Tracheal epithelial cell (primary cell): ENCODE measurements at places on chromosomes 5 and 9. TPM values are rescaled to one million over a fixed set of nuclear protein-coding genes. Genes with fewer than 3 reads are reported as not detected.

The JAKMIP2 gene
- total RNA-seq: not detected in 2 replicates

The RNF20 gene
- total RNA-seq: 22.0 and 23.4 TPM in 2 replicates

The ANKDD1B gene
- total RNA-seq: 0.72 and 1.5 TPM in 2 replicates

The CCDC112 gene
- total RNA-seq: 5.8 and 8.7 TPM in 2 replicates

The SLC25A2 gene
- not detected in 2 replicates for total RNA-seq

The PPP3R2 gene
- not detected in 2 replicates for total RNA-seq

The HMHB1 gene
- not detected in 2 replicates for total RNA-seq

The ROR2 gene
- 0.24 TPM in 1 of 2 replicates, not detected in the other for total RNA-seq

The GFRA3 gene
- total RNA-seq: not detected in 2 replicates

The FCN2 gene
- not detected in 2 replicates for total RNA-seq

The C9orf152 gene
- total RNA-seq: under 0.01 TPM in 1 of 2 replicates, not detected in the other

The PSAT1 gene
- total RNA-seq: 108 and 209 TPM in 2 replicates

The PPIC gene
- total RNA-seq: 32.0 and 47.2 TPM in 2 replicates

The HTR1A gene
- total RNA-seq: not detected in 2 replicates

The INSYN2B gene
- 0.24 and 0.43 TPM in 2 replicates for total RNA-seq

The TYRP1 gene
- not detected in 2 replicates for total RNA-seq

The KCNV2 gene
- not detected in 2 replicates for total RNA-seq

The GPR150 gene
- total RNA-seq: 0.24 and 1.1 TPM in 2 replicates

The LOX gene
- 1.1 and 13.5 TPM in 2 replicates for total RNA-seq

The SELENOP gene
- total RNA-seq: 5.1 and 8.1 TPM in 2 replicates

The ATP10B gene
- total RNA-seq: 0.96 and 1.3 TPM in 2 replicates

The RXRA gene
- total RNA-seq: 21.2 and 40.9 TPM in 2 replicates

The ENTR1 gene
- total RNA-seq: 70.4 and 83.8 TPM in 2 replicates

The NEUROG1 gene
- not detected in 2 replicates for total RNA-seq

The CDH6 gene
- total RNA-seq: 2.3 and 38.6 TPM in 2 replicates

The FAM169A gene
- 9.4 and 16.4 TPM in 2 replicates for total RNA-seq

The BHMT2 gene
- 3.9 TPM in 1 of 2 replicates, not detected in the other for total RNA-seq

The SHISAL2B gene
- total RNA-seq: not detected in 2 replicates

The DCAF10 gene
- 45.3 and 48.2 TPM in 2 replicates for total RNA-seq

The STING1 gene
- 3.2 and 7.0 TPM in 2 replicates for total RNA-seq

The FAM153A gene
- 0.72 and 1.3 TPM in 2 replicates for total RNA-seq

The STX17 gene
- total RNA-seq: 14.9 and 15.8 TPM in 2 replicates
